ENCODE measurements at places on chromosomes 12 and 14. TPM values are rescaled to one million over a fixed set of nuclear protein-coding genes. Genes with fewer than 3 reads are reported as not detected.

The LIN7A gene
- total RNA-seq, result 0.66 TPM

The GLT8D2 gene
- 6.0 TPM for total RNA-seq

The AQP6 gene
- not detected for total RNA-seq

DNA sequence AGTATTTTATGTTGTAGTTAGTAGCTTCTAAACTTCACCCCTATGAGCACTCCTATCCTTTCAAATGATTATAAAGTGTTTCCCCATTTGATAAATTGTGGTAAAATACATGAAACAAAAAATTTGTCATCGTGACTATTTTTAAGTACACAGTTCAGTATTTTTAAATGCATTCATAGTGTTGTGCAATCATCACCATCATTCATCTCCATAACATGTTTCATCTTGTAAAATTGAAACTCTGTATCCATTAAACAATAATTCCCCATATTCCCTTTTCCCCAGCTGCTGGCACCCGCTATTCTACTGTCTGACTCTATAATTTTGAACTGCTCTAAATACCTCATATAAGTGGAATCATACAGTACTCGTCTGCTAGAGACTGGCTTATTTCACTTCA, 52.5 kb downstream of the ATP23 start:
- DNase-seq, result no peak

- no peak for DNase-seq
Measured at GRCh38 chr14:88941414-88941813, 117.0 kb downstream of the TTC8 start.

DNA sequence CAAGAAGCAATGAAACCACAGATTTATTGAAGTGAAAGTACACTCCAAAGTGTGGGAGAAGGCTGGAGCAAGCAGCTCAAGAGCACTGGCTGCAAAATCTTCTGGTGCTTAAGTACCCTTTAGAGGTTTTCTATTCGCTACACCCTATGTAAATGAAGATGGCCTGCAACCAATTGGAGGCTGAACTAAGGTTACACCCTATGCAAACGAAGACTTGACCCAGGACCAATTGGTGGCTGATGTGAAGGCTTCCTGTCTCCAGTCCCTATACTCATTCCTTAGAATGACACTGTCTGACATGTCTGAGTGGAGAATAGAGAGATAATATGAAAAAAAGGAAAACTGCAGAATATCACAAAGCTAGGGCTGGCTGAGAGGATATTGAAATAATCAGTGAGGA, 57.2 kb downstream of the ALG10B start:
- DNase-seq, result no peak

- DNase-seq, result peak; percentile 85
Measured at GRCh38 chr12:70242695-70243509, at the start of gene CNOT2. Gene CNOT2 (plus strand): TSS chr12:70243433. CDS start chr12:70278227, 34,794 bp downstream.

DNA sequence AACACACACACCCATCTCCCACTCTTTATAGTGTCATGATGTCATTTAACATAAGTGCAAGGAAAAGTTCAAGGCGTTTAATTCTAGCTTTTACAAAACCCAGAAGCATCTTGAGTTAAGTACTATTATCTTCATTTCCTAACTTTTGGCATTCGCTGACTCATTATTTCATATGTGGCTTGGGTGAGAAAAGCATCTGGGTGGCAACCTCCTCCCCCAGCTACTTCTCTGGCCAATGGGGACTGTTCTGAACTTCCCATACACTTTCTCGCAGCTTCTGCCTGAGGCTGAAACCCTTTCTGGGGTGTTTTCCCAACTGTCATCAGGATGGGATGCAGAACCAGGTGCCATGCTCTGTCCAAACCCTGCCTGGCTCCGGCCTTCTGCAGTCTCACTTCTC, 2.8 kb upstream of the MARK3 start:
- DNase-seq, result no peak

DNA sequence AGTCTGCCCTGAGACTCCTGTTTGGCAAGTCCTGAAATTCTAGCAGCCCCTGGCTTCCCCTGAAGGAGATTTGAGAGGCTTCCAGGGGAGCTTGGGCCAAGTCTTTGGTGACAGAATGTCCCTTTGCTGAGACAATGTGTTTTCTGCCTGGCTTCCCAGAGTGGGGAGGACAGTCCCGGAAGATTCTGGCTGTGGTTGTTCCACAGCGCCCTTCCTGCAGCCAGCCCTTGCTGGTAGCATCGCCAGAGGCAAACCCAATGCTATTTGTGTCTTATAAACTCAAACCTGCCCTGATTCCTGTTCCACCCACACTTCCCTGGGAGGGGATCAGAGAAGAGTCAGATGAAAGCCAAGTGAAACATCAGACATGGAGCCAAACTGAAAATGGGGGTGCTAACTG, 56.4 kb upstream of the OAS1 start:
- DNase-seq, result no peak
